CD4-positive, alpha-beta T cell treated with Interleukin-17A for 1 hour (primary cell): ENCODE measurements at places on chromosomes 1 and 21.
A peak's percentile ranks its signal among the peaks of the same experiment; 100 is the strongest.

DNA sequence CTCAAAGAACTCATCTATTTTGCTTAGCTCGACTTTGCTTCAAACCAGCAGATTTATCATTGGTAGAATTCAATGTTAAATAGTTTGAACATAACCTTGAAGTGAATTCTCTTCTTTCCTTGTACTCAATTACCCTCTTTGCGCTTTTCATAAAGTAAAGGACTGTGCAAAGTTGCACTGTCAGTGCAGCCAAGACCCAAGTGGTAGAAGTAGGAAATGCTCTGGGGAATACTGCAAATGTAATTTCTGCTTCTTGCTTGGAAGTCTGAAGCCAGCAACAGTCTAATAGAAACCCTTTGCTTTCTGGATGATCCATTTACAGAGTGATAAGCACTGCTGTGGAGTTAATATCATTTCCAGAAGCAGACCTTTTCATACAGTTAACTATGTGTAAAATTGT lies 936.7 kb upstream of the TMPRSS15 start:
- no peak for DNase-seq

- no peak for DNase-seq
Observed at GRCh38 chr1:51280321-51280978, 44.4 kb downstream of the RNF11 start.

DNA sequence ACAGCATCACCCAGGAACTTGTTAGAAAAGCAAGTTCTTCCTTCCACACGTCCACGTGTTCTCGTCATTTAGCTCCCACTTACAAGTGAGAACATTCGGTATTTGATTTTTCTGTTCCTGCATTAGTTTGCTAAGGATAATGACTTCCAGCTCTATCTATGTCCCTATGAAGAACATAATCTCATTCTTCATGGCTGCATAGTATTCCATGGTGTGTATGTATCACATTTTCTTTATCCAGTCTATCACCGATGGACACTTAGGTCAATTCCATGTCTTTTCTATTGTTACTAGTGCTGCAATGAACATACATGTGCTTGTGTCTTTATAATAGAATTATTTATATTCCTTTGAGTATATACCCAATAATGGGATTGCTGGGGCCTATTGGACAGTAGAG lies 368.7 kb upstream of the RUNX1 start:
- no peak for DNase-seq

DNA sequence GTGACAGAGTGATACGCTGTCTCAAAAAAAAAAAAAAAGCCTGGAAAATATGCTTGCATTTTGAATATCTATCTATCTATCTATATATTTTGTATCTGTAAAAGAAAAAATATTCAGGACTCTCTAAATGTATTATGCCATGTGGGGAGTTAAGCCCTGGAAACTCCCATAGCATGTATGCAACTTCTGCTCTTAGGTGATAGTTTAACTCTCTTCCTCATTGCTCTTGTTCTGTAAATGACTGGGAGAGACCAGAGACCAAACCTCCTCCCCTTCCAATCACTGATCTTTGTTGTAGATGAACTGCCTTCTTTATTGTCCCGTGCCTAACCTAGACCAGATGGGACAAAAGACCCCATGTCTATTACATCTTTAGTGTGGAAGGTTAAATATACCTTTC lies 37.6 kb upstream of the CAMTA1 start:
- no peak for DNase-seq

DNA sequence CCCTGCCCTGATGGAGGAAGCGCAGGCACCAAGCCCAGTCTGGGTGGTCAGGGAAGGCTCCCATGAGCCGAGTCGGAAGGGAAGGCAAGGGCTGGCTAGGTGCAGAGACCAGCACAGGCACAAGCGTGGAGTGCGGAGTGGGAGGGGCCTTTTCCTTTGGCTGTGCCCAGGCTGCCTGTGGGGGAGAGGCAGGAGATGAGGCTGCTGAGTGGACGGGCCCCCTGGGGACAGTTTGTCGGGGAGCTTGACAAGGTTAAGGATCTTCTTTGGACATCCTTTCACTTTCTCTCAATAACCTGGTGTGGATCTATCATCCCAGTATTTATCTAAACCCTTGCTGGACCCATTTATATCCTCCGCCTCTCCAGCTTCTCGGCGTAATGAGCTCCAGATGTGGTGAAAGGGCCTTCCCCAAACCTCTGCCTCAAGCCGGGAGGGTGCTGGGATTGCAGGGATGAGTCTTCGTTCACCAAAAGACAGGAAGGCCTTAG lies 42.9 kb downstream of the EPHB2 start:
- no peak for DNase-seq

DNA sequence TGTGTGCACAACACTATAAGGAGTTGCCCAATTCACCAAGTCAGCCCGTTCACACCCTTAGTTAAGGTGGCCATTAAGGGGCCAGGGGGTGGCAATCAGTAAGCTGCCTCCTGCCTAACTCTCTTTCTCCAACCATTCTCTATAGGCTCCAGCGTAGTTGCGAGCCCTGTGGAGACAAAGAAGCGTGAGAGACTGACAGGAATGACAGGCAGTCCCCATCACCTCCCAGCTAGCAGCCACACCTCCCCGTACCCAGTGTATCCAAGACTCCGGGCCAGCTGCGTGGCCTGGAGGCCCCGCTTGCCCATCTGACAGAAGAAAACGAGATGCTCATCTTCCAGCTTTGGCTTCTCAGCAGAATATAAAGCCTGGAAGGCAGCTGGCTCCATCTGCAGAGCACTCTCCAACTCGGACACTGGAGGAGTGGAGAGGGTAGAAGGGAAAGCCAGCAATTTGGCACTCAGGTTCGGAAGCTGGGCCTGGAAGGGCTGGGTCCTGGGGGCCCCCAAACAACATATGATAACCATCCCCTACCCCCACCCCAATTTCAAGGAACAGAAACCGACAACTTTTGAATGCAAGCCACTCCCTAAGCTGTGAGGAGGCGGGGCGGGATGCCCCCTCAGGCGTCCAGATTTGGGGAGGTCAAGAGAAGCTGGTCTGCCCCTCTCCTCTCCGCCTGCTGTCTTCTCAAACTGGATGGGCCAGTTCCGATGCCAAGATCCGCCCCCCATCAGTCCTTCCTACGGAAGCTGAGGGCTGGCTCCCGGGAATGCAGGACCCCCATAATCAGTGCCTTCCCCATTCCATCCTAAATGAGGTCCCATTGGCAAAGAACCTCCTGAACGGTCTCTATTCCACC lies 872 bp downstream of the TSTD1 start:
- no peak for DNase-seq

DNA sequence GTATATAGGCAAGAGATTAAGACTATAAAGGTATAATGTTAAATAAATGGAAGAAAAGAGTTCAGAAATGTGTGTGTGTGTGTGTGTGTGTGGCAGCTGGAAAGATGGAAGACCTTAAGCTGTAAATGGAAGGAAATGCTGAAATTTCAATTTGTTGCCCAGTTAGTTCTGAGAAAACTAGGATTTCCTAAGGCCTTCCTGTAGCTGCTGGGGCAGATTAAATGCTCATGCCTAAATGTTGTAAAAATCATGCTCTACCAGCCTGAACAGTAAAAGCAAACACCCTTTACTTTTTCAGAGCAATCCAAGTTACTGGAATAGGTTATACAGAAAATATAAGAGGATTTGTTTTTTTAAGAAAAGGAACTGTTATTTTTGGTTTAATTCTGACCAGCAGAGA lies 8.3 kb downstream of the ADCY10 start:
- DNase-seq = no peak

GRCh38 chr21:37073417-37074196 lies 553 bp downstream of the TTC3 start:
- DNase-seq = peak; percentile 71

GRCh38 chr1:156911577-156912298 lies 8.7 kb upstream of the LRRC71 start:
- DNase-seq = no peak

GRCh38 chr1:94304553-94304952 lies 67.2 kb upstream of the ARHGAP29 start:
- DNase-seq = no peak

GRCh38 chr21:37546949-37547614 lies 180.5 kb downstream of the DYRK1A start:
- DNase-seq = no peak

- no peak for DNase-seq
Observed at GRCh38 chr1:21254335-21254951, 35.8 kb downstream of the ECE1 start.

GRCh38 chr1:244318512-244318911 lies 133.2 kb downstream of the ADSS2 start:
- DNase-seq = peak; percentile 13

- DNase-seq = no peak
Observed at GRCh38 chr1:64215576-64215975, 12.2 kb downstream of the UBE2U start.

DNA sequence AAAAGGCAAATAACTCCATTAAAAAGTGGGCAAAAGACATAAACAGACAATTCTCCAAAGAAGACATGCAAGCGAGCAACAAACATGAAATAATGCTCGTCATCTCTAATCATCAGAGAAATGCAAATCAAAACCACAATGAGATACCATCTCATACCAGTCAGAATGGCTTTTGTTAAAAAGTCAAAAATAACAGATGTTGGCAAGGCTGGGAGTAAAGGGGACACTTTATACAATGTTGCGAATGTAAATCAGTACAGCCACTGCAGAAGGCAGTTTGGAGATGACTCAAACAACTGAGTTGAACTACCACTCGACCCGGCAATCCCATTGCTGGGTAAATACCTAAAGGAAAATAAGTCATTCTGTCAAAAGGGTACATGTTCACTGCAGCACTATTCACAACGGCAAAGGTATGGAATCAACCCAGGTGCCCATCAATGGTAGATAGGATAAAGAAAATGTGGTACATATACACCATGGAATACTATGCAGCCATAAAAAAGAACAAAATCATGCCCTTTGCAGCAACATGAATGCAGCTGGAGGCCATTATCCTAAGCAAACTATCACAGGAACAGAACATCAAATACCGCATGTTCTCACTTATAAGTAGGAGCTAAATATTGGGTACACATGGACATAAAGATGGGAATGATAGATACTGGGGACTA lies 25.9 kb downstream of the TSPAN2 start:
- DNase-seq = peak; percentile 83

DNA sequence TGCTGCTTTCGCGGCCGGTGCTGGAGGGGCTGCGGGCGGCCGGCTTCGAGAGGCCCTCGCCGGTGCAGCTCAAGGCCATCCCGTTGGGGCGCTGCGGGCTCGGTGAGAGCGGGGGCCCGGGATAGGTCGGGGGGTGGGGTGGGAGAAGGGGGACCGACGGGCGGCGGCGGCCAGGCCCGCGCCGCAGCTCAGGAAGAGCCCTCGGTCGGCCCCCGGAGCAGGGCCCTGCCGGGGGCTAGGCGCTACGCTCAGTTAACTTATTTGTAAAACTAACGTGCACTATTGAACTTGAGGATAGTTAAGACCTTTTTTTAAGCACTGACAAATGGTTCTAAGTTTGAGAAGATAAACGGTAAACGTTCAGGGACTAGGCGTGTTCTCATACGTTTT lies 418 bp downstream of the DDX20 start:
- no peak for DNase-seq

DNA sequence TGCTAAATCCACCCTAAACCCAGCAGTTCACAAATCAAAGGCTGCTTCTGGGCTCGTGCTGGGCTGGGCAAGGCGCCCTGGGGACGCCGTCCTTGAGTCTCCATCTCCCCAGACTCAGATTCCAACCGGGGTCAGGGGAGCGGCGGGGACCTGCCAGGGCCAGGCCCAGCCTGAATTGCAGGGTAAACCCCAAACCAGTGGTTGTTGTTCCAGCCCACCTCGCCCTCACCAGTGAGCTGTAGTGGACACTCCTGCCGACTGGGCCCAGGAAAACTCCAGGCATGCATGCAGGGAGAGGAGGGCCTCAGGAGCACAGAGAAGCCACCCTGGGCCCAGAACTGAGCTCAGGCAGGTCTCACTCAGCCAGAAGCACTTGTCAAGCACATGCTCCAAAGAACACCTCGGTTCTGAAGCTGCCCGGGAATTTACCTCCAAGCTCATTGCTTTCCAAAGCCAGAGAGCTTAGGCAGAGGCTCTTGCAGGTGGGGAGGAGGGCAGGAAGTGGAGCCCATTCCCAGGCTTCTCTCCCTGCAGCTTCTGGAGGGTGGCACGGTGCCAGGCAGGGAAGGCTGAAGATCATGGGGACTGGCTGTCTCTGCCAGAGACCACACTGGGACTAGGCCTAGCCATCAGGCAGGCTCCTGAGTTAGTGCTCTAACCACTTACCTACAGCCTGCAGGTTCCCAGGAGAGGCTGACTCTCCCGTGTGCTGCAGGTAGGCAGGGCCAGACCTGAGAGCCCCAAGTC lies 437.0 kb downstream of the MATN1 start:
- no peak for DNase-seq

DNA sequence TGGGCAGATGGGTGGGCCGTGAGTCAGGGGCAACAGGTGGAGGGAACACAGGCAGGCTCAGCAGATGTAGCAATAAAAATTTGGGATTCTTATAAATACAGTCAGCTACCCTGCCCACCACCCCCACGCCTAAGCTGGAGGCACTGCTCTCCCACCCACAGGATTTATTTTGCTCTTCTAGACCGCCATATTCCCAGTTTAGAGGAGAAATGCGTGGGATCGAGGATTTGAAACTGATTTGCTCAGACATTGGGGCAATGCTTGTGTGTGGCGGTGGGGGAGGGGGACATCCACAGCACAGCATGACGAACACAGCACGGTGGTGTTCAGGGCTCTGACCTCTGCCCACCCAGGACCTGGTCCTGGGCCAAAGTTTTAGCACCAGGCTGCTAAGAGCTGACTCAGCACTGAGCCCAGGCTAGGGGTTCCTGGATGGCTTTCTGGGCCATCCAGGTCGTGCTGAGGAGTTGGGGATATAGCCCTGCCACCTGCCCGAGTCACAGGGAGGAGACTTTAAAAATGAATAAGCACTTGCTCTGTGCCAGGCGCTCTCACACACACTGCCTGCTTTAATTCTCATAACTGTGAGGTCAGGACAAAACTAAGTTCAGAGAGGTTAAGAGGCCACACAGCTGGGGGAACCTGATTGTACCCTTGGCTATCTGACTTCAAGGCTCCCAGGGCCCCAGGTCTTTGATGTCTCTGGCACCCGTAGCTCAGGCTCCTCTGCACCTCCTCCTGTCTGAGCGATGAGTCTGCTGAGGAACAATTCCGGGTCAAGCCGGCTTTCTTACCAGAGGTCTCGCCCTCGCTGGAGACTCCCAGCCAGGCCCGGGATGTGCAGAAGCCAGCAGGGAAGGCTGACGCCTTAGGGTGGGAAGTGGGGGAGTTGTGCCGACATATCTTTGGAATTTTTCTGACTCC lies 29.4 kb upstream of the CSF1 start:
- DNase-seq = no peak
